ENCODE measurements at places on chromosomes 5 and 9.
A peak's percentile ranks its signal among the peaks of the same experiment; 100 is the strongest.

DNA sequence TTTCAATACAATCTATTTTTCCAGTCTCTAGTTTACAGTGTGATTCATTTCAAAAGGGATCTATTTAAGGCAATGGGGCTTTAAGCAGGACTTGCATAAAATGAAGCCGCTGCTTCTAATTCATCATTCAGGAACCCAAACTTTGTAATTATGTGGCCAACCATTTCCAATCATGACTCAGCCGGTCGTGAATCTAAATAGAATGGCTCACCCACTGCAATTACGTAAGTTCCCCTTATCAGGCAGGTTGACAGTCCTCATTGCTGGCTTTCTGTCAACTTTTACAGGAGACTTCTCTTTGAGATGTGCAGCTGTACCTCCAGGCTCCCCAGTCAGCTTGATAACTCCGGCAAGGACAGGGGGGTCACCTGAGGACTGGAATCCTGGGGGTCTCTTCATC is 152.8 kb upstream of the DAP start:
- DNase-seq, result no peak

DNA sequence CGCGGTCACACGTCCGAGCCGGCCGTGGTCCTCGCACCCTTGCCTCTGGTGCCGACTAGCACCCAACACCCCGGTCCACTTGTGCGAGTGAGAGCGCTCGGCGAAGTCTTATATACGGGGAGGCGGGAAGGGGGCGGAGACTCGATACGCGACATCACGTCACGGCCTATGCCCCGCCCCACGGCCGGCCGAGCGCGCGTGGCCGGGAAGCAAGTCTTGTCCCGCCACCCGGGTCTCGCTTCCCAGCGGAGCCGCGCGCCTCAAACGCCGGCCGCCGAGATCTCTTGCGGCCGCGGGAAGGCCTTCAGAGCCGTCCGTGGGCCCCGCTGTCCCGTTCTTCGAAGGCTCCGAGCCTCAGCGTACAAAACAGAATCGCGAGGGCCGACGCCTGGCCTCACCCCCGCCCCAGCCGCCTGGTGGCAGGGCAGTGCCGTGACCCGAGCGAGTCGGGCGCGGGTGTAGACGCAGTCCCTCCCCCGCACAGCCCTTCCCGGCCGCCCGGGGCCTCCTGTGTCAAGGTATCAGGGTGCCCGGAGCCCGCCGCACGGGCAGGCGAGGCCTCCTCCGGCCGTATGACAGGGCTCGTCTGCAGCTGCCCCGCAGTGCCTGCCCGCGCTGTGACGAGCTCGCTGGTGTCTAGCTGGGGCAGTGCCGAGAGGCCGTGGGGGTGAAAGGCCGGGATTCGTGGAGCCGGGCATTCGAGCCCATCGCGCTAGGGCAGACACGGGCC is at the start of gene PLK2:
PLK2 (minus strand) TSS at position 85 of the 730 bp plus-strand sequence. CDS start 127 bp downstream, outside the sequence.
- peak; percentile 93 for DNase-seq

GRCh38 chr5:96936431-96937320 is 796 bp downstream of the LNPEP start:
- peak; percentile 70 for DNase-seq

GRCh38 chr9:98445576-98445975 is 190.1 kb upstream of the TBC1D2 start:
- DNase-seq, result no peak

- no peak for DNase-seq
These were observed 46.4 kb downstream of the EHMT1 start for GRCh38 chr9:137665226-137665625.

- DNase-seq, result no peak
These were observed 403 bp downstream of the KIF2A start for GRCh38 chr5:62306323-62306895.

GRCh38 chr5:145479857-145480256 is 355.3 kb downstream of the PRELID2 start:
- DNase-seq, result no peak

DNA sequence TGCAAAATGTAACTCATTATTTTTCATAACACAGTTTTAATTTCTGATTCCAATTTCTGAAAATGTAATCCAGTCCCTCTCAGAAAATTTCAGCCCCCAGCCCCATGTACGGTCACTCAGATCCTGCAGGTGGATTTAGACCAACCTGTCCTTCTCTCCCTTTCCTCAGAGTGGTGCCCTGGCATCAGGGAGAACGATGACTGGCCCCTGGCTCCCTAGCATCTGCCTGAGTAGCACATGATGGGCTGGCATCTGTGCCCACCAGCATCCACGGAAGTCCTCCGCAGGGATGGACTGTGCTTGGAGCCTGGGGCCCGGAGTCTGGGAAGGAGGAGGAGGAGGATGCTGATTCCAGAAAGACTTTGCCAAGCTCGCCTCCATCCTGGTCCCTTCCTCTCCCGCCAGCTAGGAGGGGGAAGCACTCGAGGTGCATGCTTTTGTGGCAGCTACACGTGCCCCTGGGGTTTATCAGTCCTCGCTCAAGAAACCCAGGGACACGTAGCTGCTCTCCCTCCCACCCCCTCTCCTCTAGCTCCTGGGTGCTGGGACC is 54.4 kb upstream of the RUFY1 start:
- no peak for DNase-seq

- DNase-seq, result no peak
These were observed 4.4 kb upstream of the SSBP2 start for GRCh38 chr5:81755320-81755719.

DNA sequence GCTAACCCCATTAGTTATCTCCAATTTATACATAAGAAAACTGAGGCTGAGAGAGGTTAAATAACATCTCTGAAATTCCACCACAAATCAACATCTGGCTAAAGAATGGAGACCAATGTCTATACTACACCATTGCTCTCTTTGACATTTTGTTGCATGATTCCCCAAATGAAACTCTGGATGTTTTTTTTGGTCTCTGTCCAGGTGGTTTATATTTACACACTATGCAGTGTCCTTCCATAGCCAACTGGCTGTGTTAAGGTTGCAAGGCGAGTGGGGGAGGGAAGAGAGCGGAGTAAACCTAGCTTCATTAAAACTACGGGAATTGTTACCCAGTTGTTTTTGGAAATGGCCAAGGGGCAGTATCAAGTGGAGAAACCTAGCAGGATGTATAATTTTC is 67.2 kb downstream of the KIF4B start:
- no peak for DNase-seq

DNA sequence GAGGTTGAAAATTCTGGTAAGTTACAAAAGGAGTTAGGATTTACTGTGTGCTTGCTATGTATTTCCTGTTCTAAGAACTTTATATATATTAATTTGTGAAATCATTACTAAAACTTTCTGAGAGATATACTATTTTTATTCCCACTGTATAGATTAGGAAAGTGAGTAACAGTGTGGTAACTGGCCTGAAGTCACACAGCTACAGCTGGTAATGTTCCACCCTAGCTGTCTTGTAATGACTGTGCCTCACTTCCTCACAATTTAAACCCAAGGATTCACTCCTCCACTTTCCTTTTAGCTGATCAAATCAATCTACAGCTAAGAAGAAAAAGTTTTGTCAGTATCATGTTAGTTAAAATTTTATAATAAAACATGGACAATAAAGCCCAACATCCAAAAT is 278.8 kb downstream of the GAS1 start:
- no peak for DNase-seq

GRCh38 chr5:170278611-170279458 is 18.7 kb downstream of the LCP2 start:
- no peak for DNase-seq

- DNase-seq, result no peak
These were observed 66.7 kb upstream of the CAST start for GRCh38 chr5:96595300-96596090.

DNA sequence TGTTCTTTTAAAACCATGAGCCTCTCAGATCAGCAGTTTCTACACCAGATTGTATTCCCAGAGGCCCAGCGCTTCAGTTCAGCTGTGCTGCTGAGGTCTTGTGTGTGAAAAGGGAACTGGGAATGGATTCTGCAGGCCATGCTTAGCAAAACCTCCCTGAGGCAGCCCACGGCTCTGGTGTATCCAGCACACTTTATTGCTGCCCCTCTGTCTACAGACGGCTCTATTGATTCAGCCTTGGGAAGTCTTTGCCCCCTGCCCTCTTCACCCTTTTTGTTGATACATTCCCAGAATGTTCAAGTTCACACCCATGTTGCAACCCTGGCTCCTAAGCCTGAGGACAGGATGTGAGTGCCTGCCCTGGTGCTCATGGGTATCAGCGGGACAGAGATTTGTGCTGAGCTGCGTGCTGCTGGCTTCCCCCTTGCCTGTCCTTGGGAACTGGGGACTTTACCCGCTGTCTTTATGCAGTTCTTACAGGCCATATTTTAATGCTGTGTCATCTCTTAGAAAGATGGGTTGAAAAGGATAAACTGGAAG is 37.3 kb downstream of the ARHGAP26 start:
- no peak for DNase-seq

DNA sequence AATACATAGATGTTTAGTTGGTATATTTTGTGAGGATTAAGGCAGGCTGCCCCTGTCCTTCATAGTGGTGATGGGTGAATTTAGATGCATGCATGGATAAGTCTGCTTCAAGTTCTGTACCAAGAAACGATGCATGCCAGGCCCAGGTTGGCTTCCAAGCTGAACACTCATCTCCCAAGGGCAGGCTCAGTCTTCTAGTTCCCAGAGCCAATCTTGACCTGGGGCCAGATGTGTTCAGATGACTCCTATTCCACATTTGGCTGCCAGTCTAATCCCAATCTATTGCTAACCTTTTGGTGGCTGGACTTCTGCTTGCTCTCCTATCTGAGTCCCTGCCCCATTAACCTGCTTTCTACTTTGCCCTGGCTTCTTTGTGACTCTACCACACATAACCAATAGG is 18.5 kb upstream of the SNAPC3 start:
- no peak for DNase-seq

DNA sequence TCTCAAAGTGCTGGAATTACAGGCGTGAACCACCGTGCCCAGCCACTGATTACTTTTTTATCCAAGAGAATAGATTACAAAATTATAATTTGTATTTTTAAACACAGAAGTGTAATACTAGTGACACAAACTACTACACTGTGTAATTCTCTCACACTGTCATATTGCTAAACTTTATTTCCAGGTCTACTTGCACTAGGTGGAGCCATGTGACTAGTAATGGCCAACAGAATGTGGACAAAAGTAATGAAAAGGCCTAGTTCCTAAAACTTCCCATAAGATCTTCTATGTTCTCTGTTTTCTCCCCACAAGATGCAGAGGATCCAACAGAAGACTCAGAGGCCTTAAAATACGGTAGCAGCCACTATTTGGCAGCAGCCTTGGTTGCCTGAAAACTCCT is 27.3 kb downstream of the NADK2 start:
- DNase-seq, result no peak

GRCh38 chr9:22211588-22212360 is 202.7 kb upstream of the CDKN2B start:
- DNase-seq, result no peak

DNA sequence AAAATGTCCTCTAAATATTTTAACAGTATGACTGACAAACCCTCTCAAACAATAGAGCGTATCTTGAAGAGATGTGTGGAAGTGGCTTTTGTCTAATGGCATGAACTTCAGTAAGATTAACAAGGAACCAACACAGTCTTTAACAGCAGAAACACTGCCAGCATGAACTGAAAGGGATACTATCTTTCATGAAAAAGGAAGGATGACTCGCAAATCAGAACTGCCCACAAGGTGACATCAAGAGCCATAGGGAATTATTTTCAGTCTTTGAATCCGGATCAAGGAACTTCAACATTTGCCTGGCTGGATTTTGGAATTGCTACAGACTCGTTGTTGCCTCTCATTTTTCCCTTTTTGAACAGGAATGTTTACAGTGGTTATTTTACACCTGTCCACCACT is 5.1 kb upstream of the HEXB start:
- DNase-seq, result no peak

DNA sequence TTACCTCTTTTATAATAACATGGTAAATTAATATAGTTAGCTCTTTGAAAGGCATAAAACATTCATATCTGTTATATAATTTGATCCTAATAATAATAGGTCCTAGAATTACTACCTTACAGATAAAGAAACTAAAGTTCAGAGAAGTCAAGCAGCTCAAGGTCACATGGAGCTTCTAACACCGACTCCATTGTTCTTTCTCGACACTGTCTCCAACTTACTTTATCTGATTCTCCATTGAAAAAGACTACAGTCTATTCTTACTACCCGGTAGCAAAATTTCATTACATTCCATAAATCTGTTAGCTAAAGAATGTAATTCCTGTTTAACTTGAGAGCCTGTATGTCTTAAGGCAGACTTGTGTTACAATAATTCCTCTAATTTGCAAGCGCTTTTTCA is 96.3 kb upstream of the TMEM161B start:
- no peak for DNase-seq

DNA sequence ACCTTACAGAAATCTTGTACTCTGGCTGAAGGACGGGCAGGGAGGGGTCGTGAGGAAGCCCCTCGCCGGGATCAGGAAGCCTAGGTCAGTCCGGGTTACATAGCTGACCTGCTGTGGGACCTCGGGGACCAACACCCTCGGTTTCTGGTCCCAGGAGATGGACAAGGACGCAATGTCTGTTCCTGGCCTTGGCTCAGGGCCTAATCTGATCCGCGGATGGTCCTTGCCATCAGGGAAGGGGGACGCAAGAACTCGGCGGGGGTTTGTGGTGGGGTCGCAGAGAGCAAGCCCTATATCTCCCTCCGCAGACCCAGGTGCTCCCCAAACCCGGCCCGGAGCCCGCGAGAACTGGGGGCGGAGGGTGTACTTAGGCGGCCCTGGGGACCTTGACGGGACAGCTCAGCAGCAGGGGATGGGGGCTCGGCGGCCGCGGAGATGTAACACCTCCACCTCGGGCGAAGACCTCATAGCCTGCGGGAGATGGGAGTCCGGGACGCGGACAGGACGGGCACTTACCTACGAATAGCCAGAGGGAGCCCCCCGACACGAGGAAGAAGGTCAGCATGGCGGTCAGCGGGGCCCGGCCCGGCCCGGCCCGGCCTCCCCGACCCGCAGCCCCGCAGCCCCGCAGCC is 353 bp downstream of the ACSL6 start:
- DNase-seq, result no peak

DNA sequence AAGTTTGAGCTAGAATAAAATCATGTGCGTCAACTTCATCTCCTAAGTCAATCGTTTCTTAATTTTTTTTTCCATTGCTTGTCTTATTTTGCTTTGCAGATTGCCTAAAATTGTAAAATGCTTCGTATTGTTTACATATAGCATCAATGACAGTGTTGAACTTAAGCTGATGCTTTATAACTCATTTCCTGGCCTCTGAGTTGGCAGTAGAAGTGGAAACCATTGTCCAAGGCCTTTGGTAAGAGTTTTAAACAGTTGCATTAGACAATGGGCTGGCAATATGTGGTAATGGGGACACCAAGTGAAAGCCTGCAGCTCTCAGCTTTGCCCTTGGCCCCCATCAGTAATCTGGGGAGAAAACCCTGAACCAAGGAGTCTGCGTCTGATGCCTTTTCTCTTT is 154.8 kb upstream of the GAS1 start:
- no peak for DNase-seq

DNA sequence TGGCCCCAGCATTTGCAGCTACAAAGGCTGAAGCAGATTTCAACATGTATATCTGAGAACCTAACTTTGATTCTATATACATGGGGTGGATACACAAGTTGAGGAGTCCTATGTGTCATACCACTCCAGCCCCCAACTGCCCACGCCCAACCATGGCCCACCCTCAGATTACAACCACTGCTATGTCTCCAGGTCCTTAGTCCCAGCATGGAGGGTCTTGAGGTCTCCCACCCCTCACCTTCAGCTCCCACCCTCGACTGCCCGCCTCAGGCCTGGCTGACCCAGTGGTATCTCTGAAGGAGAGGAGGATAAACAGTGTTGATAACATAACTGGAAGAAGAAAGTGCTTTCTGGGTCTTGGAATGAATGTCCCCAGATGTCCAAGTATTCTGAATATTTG is 8.2 kb downstream of the SOWAHA start:
- DNase-seq, result no peak

GRCh38 chr5:171355302-171355724 is 32.3 kb upstream of the NPM1 start:
- DNase-seq, result no peak
